Hepatocyte (in vitro differentiated cells): ENCODE measurements at places on chromosomes 16 and 17. TPM values are rescaled to one million over a fixed set of nuclear protein-coding genes. Genes with fewer than 3 reads are reported as not detected.

DNA sequence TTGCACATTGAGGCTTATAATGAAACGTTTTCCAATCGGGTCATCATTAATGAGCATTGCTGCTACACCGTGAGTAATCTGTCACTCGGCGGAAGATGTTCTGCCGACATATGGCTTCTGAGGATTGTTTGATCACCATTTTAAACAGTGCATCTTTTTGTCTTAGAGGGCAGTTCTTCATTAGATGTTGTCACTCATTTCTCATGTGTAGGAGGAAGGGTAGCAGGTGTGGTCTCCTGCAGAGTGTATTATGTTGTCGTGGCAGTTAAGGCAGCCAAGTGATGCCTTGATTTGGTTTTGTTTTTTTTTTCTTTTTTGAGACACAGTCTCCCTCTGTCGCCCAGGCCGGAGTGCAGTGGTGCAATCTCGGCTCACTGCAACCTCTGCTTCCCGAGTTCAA is 50.5 kb downstream of the SEC14L1 start:
- no peak for DNase-seq

DNA sequence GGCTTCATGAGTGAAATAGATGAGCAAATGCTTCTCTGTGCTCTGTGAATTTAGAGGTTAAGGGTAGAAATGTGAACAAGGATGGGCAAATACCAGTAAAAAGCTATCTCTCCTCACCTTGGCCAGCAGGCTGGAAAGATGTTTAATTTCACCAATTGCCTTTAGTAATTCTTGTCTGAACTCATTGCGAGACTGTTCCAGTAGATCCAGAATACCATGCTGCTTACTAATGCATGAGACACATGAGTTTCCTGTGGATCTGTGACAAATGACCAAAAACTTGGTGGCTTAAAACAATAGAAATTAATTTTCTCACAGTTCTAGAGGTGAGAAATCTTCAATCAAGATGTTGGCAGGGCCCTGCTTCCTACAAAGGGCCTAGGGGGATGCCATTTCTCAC is 9.3 kb upstream of the ZNF624 start:
- DNase-seq: no peak

DNA sequence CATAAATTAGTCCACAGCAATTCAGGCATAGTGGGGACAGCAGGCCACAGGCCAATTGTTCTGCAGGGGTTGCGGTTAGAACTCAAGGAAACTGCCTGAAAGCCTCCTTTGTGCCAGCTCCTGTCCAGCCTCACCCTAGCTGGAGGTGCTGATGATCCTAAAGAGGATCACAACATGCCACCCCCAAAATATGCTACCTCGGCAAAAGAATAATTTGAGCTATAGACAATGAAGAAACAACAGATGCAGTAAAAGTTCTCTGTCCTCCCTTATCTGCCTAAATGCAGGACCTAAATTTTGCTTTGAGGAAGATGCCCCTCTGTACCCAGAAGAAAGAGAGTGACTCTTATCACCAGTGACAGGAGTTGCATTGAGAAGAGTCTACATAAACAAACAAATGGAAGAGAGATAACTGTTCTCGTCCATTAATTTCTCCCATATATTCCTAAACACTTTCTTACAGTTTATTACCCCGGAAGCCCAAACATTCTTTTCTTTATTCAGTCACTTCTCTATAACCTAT is 14.7 kb downstream of the ALOX15 start:
- no peak for DNase-seq

GRCh38 chr17:67435122-67435521 is 58.0 kb downstream of the PITPNC1 start:
- DNase-seq: no peak

DNA sequence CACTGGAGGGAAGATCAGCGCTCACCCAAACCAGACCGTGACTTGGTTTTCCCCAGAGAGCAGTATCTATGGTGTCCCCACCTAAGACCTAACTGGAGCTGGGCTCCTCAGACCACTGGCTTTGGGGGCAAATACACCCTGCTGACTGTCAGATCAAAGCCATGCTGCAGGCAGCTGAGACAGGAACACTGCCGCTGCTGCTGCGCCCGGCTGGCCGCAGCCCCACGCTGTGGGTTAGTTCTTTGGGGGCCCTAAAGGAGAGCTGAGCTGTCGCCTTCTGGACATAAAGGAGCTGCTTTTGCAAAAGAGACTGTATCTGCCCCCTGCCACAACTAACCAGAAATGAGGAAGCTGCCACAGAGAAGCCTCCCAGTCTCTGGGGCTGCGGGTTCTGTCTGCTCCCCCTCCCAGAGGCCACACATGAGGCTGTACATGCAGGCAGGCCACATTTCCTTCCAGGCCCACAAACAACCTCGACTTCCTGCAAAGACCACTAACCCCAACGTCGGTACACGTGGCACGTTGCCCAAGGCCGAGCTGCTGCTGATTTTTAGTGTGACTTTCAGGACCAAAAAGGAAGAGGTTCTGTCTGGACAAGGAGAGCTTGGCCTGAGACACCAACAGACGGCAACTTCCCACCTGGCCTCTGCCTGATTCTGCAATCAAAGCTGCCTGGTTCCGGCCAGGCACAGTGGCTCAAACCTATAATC is 18.2 kb upstream of the ABR start:
- DNase-seq: peak; percentile 50

GRCh38 chr17:39376434-39376833 is 25.0 kb downstream of the FBXL20 start:
- no peak for DNase-seq

- peak; percentile 52 for DNase-seq
Observed at GRCh38 chr16:88812513-88813268, 963 bp upstream of the APRT start.

- DNase-seq: no peak
Observed at GRCh38 chr16:4105848-4106247, 10.4 kb downstream of the ADCY9 start.

DNA sequence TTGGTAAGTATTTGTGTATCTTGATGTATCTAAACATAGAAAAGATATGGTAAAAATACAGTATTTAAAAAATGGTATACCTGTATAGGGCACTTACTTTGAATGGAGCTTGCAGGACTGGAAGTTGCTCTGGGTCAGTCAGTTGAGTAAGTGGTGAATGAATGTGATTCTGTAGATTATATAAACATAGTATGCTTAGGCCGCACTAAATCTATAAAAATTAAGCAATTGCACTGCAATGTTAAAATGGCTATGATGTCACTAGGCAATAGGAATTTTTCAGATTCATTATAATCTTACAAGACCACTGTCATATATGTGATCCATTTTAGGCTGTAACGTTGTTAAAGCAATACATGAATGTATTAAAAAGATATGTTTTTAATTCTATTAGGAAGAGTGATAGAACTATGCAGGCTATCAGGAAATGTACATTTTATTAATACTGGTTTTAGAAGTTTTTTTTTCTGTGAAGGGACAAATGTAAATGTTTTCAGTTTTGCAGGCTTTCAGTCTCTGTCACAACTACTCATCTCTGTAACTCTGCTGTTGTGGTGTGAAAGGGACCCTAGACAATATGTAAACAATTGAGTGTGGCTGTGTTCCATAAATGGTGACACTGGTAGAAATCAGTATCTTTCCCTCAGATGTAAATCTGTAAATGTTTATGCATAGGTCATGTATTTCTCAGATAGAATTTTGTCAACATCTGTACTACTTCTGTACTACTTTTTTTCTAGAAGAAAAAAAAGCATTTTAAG is 10.5 kb downstream of the CBFB start:
- DNase-seq: no peak

- no peak for DNase-seq
Observed at GRCh38 chr17:31834448-31834847, 24.6 kb downstream of the COPRS start.

GRCh38 chr17:47686664-47687327 is 7.2 kb upstream of the TBKBP1 start:
- no peak for DNase-seq

- DNase-seq: no peak
Observed at GRCh38 chr16:17107450-17107849, 363.3 kb downstream of the XYLT1 start.

GRCh38 chr16:31242206-31242605 is 17.6 kb upstream of the ITGAM start:
- no peak for DNase-seq

DNA sequence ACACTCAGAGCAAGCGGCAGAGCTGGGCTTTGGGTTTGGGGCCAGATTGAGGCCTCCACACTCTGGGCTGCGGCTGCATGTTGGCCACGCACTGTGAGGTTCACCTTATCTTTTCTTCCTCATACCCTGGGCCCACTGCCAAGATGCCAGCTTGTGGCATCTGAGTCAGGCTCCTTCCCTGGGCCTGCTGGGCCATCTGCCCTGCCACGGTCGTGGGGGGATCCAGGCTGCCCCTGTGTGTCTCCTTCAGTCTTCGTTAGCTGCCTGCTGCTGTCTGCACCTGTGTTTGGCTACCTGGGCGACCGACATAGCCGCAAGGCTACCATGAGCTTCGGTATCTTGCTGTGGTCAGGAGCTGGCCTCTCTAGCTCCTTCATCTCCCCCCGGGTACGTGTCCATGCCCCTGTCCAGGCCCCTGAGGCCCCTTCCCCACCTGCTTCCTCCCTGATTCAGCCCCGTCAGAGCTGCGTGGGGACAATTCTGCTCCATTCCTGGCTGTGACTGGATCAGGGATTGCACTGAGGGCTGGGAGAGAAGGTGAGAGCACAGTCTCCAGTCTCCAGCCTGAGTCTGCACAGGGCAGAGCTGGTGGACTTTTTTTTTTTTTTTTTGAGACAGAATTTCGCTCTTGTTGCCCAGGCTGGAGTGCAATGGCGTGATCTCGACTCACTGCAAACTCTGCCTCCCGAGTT is 11.2 kb downstream of the SPNS3 start:
- no peak for DNase-seq

DNA sequence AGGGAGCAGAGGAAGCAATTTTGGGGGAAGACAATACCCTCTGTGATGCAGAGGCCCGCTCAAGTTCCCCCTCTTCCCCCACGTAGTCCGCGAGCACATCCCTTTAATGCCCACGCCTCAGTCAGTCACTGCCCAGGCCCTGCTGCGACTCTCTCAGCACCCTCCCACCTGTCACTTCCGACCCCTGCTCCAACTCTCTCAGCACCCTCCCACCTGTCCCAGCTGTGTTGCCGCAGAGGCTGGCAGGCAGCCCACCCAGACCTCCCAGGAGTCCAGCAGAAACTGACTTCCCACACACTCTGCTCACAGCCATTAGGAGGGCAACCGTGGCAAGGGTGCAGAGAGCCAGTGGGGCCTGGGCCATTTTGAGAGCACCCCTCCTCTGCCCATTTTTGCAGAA is 92.7 kb downstream of the WSCD1 start:
- no peak for DNase-seq

GRCh38 chr17:75227729-75228128 is 22.2 kb downstream of the NUP85 start:
- DNase-seq: no peak

DNA sequence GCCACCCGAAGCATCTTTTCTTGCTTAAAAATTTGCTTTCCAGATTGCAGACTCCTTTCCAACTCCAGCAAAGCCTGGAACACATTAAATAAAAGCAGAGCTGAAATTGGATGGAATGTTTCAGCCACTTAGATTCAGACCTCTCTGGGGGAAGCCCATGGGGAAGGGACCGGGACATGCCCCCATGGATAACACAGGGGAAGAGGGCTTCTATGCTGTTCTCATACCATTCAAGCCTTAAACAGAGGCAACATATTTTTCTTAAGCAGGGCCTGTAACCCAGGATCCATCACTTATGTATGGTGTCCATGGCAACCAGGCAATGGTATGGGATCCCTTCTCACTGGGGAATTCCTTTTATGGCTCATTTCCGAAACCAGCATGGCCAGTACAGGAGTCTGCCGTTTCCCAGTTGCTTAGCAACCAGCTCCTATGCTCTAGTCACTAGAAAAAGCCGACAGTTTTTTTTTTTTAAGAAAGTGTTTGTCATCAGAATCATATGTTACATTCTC is 62.0 kb upstream of the MARCHF10 start:
- peak; percentile 69 for DNase-seq

DNA sequence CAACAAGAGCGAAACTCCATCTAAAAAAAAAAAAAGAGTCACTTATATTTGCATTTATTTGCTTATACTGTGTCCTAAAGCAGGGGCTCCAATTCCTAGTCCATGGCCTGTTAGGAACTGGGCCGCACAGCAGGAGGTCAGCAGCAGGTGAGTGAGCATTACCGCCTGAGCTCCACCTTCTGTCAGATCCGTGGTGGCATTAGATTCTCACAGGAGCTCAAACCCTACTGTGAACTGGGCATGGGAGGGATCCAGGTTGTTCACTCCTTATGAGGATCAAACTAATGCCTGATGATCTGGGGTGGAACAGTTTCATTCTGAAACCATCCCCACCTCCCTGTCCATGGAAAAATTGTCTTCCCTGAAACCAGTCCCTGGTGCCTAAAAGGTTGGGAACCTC is 24.9 kb downstream of the ITGB3 start:
- no peak for DNase-seq

ARSG gene
- total RNA-seq: 1.3 and 3.5 TPM in 2 replicates

SLC38A7 gene
- 22.3 and 36.7 TPM in 2 replicates for total RNA-seq

PPY gene
- total RNA-seq: not detected in 2 replicates

XYLT1 gene
- 12.5 and 13.7 TPM in 2 replicates for total RNA-seq

PPP1R27 gene
- total RNA-seq: not detected in 2 replicates

CDC27 gene
- 61.9 and 63.5 TPM in 2 replicates for total RNA-seq

NOS2 gene
- 6.7 TPM in 2 replicates for total RNA-seq

KRTAP3-1 gene
- not detected in 2 replicates for total RNA-seq

SULT1A3 gene
- 8.1 and 17.8 TPM in 2 replicates for total RNA-seq

SLFN13 gene
- 3.9 and 5.5 TPM in 2 replicates for total RNA-seq

NPTX1 gene
- total RNA-seq: 0.70 and 3.2 TPM in 2 replicates

EPOP gene
- 0.92 and 0.93 TPM in 2 replicates for total RNA-seq

ITGA3 gene
- 26.3 and 28.5 TPM in 2 replicates for total RNA-seq

PPP1R9B gene
- 22.5 and 26.2 TPM in 2 replicates for total RNA-seq
